ENCODE measurements at places on chromosomes 3 and 15.
A peak's percentile ranks its signal among the peaks of the same experiment; 100 is the strongest.

DNA sequence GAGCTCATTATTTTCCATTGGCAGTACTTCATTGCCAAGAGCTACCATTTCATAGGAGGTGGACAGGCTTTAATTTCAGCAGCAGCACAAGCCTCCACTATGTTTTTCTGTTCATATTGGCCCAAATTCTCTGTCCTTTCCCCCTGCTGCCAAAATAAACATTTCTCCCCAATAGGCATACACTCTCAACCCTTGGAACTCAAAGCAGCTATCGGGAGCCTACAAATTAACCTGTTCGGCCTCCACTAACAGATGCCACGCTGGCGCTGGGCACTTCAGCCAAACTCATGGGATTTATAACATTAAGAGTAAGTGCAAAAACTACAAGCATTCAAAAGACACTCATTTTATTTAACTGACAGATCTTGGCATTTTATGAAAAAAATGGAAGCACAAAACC, 95.7 kb downstream of the NSUN3 start:
- DNase-seq: no peak

DNA sequence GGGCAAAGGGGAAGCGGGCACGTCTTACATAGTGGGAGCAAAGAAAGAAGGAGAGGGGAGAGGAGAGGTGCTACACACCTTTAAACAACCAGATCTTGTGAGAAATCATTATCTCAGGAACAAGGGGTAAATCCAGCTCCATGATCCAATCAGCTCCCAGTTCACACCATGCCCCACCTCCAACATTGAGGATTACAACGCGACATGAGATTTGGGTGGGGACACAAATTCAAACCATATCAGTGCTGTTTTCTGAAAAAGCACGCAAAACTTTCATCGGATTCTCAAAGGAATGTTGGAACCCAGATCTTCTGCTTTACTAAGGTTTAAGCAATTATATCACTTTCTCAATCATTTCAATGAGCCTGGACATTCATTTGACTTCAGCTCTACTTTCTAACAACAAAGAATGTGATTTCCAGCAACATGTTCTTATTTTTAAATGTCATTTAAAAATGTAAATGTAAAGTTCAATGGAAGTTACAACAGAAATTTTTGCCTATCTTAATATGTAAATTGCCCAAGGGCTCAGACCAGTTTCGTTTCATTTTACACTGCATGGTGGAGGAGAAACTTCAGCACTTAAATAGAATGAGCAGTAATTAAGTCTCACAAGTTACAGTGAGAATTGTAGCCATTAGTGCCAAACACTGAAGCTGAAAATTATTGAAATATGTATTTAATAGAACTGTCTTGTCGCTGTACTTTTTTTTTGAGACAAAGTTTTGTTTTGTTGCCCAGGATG, 8.4 kb upstream of the CCDC54 start:
- no peak for DNase-seq

GRCh38 chr15:69568173-69569009, 115.8 kb downstream of the RPLP1 start:
- DNase-seq: peak; percentile 27

- no peak for DNase-seq
Measured at GRCh38 chr15:90580946-90581345, 51.2 kb downstream of the CRTC3 start.

DNA sequence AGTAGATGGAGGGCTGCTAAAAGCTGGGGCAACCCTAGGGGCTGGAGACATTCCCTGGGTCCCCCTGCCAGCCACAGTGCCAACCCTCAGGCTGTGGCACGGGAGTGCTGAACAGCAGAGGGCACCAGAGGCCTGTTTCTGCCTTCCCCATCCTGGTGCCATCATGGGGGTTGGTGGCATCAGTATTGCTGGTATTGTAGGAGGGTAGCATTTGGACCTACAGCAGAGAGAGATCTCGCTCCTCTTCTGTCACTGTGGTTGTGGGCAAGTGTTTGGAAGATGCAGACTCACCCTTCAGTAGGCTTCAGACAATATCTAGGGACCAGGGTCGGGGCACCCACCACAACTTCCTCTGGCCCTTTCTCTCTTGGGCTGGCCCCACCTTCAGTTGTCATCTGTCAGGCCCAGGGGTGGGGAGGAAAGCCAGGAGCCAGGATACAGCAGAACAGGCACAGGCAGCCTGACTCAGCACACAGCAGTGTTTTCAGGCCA, 123.5 kb downstream of the RPLP1 start:
- no peak for DNase-seq

- no peak for DNase-seq
Measured at GRCh38 chr15:38242055-38242454, 10.6 kb upstream of the SPRED1 start.

- DNase-seq: no peak
Measured at GRCh38 chr3:82807781-82808180, 1046.3 kb upstream of the GBE1 start.

GRCh38 chr3:10467204-10467603, 38.2 kb downstream of the ATP2B2 start:
- no peak for DNase-seq

GRCh38 chr15:98863983-98864382, 143.6 kb downstream of the PGPEP1L start:
- DNase-seq: no peak

DNA sequence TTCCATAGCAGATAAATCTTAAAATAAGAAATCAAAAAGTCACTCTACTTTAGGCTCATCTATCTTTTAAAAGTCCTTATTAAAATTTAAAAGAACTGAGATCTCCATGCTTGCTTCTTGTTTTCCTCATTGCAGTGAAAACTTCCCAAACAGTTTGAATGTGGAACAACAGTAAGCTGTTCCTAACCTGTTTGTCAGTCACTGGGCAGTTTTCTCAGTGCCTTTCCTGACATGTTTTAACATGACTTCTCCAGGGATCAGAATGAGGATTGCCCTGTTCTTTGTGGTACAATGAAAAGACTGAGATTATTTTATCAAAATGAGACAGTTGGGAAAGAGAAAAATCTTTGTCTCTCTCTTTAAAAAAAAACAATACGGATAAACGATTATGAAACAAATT, 774 bp downstream of the GPR87 start:
- DNase-seq: no peak

DNA sequence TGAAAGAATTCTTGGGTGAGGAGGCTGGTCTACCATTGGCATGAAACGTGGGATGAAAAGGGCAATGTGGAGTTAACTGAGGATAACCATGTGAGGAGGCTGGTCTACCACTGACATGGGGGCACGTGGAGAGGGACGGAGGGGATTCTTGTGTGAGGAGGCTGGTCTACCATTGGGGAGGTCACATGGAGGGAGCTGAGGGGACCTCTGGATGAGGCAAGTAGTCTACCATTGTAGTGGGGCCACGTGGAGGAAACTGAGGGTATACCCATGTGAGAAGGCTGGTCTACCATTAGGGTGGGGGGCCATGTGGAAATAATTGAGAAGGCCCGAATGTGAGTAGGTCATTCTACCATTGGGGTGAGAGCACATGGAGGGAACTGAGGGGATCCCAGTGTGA, 154.1 kb downstream of the FBLN2 start:
- DNase-seq: no peak

DNA sequence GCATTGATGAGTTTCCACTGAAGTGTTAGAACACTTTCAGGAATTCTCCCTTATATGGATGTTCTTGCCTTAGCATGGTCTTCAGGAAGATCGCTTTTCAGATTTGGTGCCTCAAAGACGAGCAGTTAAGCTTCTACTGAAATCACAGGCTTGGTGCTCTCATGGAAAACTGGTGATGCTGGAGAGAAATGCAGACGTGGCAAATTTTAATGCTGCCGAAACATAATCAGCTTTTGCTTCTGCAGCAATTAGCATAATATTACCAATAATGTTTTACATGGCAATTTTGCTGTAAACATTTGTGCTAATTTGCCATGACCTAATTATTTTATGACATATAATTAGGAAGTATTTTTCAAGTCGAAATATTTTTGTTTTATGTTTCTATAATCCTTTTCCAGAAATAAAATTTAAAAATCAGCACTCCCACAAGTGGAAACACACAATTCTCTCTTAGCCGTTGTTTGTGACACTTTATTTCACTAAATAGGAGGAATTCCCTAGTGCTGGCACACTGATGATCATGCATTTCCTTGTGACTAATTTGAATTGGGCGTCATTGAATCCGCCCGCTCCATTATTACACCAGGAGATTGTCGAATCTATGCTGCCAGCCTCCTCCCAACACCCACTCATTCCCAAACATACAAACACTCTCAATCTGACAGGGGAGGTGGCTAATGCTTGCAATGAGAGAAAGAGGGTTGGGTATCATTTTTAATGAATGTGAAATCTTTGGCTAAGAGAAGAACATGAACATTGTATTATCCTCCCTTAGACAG, 506.8 kb upstream of the PPP2R3A start:
- DNase-seq: no peak

DNA sequence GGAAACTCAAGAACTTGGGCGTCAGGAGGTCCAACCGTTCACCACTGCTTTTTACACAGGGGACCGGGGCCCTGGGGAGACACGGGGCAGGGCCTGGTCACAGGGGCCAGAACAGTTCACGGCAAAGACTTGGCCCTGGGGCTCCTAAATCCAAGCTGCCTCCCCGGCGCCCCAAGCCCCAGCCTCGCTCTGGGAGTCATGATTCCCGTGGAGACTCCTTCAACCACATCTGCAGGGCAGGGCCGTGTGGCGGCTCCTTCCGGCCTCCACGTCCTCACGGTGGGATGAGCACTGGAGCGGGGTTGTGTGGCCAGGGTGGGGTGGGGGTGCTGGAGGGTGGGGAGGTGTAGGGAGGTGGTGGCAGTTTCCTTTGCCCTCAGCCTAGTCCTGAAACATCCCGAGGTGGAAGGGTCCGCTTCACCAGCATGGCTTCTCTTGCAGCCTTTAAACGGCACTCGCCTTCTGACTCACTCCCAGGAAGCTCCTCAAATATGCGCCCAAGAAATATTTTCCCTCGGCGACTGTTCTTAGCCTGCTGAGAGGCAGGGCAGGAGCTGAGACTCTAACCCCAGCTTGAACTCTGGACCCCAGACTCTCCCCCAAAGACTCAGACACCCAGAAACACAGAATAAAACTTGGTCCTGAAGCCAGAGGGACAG, 1.8 kb downstream of the MUC4 start:
- DNase-seq: no peak

GRCh38 chr15:43893956-43894355, 67.2 kb downstream of the WDR76 start:
- DNase-seq: no peak

DNA sequence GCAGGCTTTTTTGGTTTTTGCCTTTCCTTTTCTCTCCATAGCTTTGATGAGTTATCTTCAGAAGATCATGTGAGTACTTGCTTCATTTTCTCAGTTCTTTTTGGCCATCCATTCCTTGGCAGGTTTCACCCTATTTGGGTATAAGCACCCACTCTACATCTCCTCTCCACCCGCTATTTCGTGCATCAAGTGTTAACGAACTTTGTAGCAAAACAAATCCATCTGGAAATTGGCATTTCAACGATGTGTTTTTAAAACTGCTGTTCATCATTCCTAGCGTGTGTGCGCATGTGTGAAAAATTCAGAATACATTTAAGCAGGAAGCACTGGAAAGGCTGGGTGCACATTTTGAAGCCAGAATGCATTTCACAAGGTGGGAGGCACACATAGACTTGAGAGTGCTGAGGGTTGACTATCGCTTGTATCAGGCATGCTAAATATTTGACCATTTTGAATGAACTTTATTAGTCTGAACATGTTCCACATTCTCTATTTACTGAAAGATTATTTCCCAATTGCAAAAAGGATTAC, 89.7 kb upstream of the FHIT start:
- DNase-seq: no peak

GRCh38 chr15:81012588-81012987, 11.9 kb downstream of the TLNRD1 start:
- no peak for DNase-seq

GRCh38 chr15:68704496-68705021, 116.1 kb downstream of the ANP32A start:
- DNase-seq: no peak

GRCh38 chr15:80695911-80696661, 976 bp downstream of the ABHD17C start:
- no peak for DNase-seq

DNA sequence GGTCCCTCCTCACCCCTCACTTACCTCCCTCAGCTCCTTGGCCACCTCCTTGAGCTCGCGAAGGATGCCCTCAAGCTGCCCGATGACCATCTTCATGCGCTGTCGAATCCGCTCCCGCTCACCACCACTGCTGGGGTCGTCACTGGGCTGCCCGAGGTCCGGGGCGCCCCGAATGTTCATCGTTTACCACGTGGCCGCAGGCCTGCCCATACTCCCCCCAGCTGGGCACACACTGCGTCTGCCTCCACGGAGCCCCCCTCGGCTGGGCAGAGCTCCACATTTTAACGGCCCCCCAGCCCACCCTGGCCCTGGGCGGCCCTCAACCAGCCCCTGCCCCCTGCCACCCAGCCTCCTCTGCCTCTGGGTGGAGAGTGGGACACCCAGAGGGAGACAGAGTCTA, 2.2 kb downstream of the INSYN1 start:
- no peak for DNase-seq

GRCh38 chr3:70358978-70359580, 46.6 kb upstream of the MDFIC2 start:
- DNase-seq: no peak

DNA sequence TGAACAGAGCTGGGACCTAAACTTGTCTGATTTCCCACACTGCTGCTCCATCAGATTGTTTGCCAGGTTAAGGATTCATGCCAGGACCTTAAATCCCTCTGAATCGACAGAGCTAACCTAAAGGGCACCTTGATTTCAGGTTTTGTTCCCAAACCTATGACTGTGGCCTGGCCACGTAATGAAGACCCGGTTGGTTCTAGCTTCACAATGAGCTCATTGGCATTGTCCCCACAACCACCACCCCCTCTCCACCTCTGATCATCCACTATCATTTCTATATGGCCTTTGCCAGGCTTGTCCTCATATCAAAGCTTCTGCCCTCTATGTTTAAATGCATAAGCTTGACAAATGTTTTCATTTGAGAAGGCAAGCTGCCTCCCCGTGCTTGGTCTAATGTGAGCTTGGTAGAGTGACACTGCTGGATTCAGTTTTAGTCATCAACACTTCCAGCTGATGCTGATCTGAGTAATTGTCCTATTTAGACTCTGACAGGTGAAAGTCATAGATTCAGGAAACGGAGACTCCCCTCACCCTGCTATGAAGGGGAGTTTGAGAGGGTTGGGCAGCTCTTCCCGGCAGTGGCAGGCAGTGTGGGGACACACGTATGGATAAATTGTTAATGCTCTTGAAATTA, 407.1 kb upstream of the CFAP20DC start:
- no peak for DNase-seq

GRCh38 chr3:3776607-3777006, 22.6 kb upstream of the LRRN1 start:
- DNase-seq: no peak

- DNase-seq: no peak
Measured at GRCh38 chr15:85025516-85026251, 44.0 kb downstream of the PDE8A start.

- DNase-seq: no peak
Measured at GRCh38 chr3:119062892-119063291, 28.2 kb upstream of the IGSF11 start.

Data from BJ (cell line).